ENCODE measurements at places on chromosomes 5 and 9. TPM values are rescaled to one million over a fixed set of nuclear protein-coding genes. Genes with fewer than 3 reads are reported as not detected.

STK10 gene
- 20.1 TPM for total RNA-seq

MYMK gene
- total RNA-seq, result not detected

GLRA1 gene
- not detected for total RNA-seq

FOXD4 gene
- total RNA-seq, result not detected

DAP gene
- total RNA-seq, result 33.2 TPM

PCYOX1L gene
- total RNA-seq, result 6.2 TPM

TMEM215 gene
- total RNA-seq, result not detected

SH3PXD2B gene
- total RNA-seq, result 18.5 TPM

MLANA gene
- total RNA-seq, result not detected

CYSRT1 gene
- total RNA-seq, result 1.1 TPM

CDKN2B gene
- total RNA-seq, result 9.5 TPM

ZMYND19 gene
- total RNA-seq, result 16.3 TPM

PCSK5 gene
- 0.36 TPM for total RNA-seq

NPR3 gene
- total RNA-seq, result not detected

PCDHB8 gene
- 0.10 TPM for total RNA-seq

PCDHGA3 gene
- total RNA-seq, result 0.12 TPM
